NT2/D1 (cell line): ENCODE measurements at places on chromosomes 5 and 9.

GRCh38 chr5:30194595-30194994 is 998.9 kb upstream of the CDH6 start:
- DNase-seq: no peak

DNA sequence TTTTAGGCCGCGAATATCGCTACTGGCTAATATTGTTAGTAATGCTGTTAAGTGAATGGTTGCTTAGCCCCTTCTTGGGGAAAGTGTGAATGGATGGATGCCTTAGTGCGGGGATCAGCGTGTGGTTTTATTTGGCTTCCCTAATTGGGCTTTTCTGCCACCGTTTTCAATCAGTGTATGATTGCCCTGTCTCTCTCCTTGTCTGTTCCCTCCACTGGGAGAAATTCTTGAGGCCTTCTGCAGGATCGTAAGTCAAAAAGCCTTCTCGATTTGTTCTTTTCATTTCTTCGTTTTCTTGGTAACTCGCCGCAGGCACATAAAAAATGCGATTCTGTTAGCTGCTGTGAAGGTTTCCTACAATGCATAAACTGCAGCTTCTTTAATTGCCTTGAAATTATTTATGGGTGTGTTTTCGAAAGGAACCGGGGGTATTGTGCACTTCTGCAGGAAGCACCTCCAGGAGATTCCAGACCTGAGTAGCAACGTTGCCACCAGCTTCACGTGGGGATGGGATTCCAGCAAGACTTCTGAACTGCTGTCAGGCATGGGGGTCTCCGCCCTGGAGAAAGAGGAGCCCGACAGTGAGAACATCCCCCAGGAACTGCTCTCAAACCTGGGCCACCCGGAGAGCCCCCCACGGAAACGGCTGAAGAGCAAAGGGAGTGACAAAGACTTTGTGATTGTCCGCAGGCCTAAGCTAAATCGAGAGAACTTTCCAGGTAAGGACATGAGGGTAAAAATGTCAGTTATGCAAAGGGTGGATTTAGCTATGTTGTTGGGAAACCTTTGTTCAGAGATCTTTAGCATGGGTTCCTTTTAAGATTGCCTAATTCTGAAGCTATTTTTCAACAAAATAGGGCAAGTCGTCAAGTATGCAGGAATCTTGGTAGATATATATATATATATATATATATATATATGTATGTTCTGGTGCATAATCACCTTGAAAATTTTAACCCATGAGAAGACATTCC is 700 bp downstream of the SKP2 start:
- DNase-seq: no peak

- DNase-seq: no peak
Observed at GRCh38 chr9:34773306-34773910, 63.5 kb upstream of the CCL21 start.

DNA sequence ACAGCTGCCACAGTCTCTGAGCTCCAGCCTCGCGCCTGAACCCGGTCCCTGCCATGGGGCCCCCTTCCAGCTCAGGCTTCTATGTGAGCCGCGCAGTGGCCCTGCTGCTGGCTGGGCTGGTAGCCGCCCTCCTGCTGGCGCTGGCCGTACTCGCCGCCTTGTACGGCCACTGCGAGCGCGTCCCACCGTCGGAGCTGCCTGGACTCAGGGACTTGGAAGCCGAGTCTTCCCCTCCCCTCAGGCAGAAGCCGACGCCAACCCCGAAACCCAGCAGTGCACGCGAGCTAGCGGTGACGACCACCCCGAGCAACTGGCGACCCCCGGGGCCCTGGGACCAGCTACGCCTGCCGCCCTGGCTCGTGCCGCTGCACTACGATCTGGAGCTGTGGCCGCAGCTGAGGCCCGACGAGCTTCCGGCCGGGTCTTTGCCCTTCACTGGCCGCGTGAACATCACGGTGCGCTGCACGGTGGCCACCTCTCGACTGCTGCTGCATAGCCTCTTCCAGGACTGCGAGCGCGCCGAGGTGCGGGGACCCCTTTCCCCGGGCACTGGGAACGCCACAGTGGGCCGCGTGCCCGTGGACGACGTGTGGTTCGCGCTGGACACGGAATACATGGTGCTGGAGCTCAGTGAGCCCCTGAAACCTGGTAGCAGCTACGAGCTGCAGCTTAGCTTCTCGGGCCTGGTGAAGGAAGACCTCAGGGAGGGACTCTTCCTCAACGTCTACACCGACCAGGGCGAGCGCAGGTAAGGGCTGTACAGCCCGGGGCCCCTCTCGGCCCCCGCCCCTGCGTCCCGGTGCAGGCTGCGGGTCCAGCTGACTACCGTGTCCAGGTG is 509 bp downstream of the LVRN start:
- no peak for DNase-seq

- DNase-seq: no peak
Observed at GRCh38 chr5:141519605-141520565, 31.0 kb downstream of the PCDHGC5 start.

- DNase-seq: no peak
Observed at GRCh38 chr5:91011029-91011428, 372.1 kb downstream of the ARRDC3 start.

GRCh38 chr5:83265318-83265717 is 188.0 kb downstream of the XRCC4 start:
- no peak for DNase-seq

DNA sequence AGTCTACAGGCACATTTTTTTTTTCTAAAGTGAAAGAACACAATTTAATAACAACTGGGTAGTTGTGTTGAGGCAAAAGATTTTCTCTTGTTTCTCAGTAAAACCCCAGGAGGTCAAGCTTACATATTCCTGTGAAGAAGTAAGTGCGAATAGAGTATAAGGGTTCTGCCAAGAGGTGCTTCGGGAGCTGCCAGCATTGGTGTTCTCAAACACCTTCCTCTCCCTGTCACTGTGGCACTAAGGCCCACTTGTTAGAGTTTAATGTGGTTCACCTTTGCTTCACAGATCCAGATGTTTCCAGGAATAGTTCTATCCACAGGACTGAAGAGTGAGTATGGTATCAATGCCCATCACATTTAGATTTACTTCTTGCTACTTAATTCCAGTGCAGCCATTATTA is 91.7 kb upstream of the C6 start:
- DNase-seq: no peak

DNA sequence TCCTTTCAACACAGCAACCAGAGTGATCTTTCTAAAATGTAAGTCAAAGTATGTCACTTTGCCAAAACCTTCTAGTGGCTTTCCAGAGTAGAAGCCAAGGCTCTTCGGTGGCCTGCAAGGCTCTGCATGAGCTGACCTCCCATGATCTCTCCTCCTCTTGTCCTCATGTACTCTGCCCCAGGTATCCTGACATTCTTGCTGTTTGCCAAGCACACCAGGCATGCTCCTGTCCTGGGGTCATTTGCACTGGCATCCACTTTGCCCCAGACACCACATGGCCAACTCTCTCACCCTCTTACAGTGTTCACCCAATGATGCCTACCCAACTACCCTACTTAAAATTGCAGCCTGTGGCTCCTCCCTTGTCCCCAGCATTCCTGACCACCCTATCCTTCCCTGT is 86.3 kb downstream of the ZNF618 start:
- DNase-seq: no peak

- DNase-seq: no peak
Observed at GRCh38 chr5:116669261-116670031, 94.8 kb upstream of the SEMA6A start.

DNA sequence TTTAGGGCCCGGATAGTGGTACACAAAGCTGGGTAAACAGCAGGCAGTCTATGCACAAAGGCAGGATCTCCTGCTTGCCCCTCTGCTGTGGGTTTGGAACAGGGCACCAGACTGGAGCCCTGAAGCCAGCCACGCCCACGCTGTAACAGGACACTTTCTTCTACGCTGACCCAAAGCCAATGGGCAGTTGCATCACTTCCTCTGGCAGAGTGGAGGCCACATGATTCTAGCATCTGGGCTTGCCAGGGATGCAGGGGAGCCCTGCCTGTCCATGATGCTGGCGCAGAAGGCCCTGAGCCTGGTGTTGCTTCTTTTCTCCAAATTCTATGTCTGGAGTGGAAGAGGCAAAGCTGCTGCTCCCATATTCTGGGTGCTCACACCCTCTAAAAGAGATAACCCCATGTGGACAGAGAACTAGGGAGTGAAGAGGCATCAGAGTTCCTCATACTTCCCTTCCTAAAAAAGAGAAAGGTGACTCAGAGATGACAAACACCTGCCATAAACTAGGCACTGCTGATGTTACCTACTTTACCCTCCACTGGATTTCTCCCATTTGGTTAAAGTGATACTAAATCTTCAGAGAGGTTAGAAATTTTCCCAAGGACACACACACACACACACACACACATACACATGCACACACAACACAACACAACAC is 260.3 kb upstream of the KLF4 start:
- DNase-seq: no peak

DNA sequence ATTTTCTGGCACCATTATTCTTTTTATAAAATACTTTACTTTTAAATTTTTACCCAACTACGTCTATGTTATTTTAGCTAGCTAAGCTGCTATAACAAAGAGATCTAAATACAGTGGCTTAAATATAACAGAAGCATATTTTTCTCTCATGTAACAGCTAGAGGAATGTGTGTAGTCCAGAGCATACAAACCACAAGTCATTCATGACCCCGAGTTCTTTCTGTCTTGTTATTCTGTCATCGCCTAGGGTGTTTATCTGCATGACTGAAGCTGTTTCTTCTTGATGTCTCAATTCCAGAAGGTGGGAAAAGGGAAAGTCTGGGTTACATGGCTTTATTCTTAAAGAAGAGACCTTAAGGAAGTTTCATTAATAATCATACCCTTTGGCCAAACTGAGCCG is 136.9 kb upstream of the RFX3 start:
- DNase-seq: no peak

DNA sequence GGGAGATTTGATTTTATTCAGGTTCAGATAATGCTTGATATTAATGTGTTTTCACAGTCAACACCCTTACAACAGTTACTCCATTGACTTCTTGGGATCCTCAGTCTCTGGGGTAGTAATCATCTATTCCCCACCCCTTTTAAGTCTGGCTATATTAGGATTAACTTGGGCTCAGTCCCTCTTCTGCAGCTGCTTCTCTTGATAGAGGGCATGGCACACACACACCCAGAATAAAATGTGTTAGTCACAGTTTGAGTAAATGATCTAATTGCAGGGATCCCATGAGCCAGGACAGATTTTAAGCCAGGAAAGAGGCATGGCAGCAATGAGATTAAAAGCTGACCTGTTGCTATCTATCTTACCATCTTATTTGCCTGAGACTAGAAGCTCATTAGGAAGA is 53.7 kb upstream of the VLDLR start:
- no peak for DNase-seq
